ENCODE measurements at places on chromosomes 2 and 18. TPM values are rescaled to one million over a fixed set of nuclear protein-coding genes. Genes with fewer than 3 reads are reported as not detected.

The CCDC150 gene
- 1.7 TPM for total RNA-seq

The MALL gene
- total RNA-seq, result 35.1 TPM

The TWIST2 gene
- total RNA-seq, result 23.0 TPM

The ALPP gene
- total RNA-seq, result not detected

The CLEC4F gene
- 0.29 TPM for total RNA-seq

The ANKRD29 gene
- total RNA-seq, result 16.7 TPM

The C1QL2 gene
- not detected for total RNA-seq

The CPS1 gene
- total RNA-seq, result 2.7 TPM

The MSTN gene
- 1.8 TPM for total RNA-seq

The MAB21L4 gene
- total RNA-seq, result not detected

The SKA1 gene
- 0.51 TPM for total RNA-seq

Measured in posterior vena cava (tissue), 2 donors.